ENCODE measurements at places on chromosomes 16 and 17. TPM values are rescaled to one million over a fixed set of nuclear protein-coding genes. Genes with fewer than 3 reads are reported as not detected.

TM4SF5 gene
- polyA plus RNA-seq, result 152 TPM

KRTAP16-1 gene
- not detected for polyA plus RNA-seq

MARVELD3 gene
- polyA plus RNA-seq, result 5.0 TPM

ZPBP2 gene
- polyA plus RNA-seq, result not detected

KRT27 gene
- not detected for polyA plus RNA-seq

MEIOC gene
- polyA plus RNA-seq, result not detected

YPEL2 gene
- 18.2 TPM for polyA plus RNA-seq

CACNA1G gene
- 0.01 TPM for polyA plus RNA-seq

C16orf46 gene
- 0.39 TPM for polyA plus RNA-seq

LIMD2 gene
- 20.8 TPM for polyA plus RNA-seq

SLFN13 gene
- not detected for polyA plus RNA-seq

MT1G gene
- polyA plus RNA-seq, result 1.1 TPM

DNAJC7 gene
- polyA plus RNA-seq, result 54.7 TPM

SPNS3 gene
- not detected for polyA plus RNA-seq

CMTM4 gene
- polyA plus RNA-seq, result 36.3 TPM

HSD11B2 gene
- 8.9 TPM for polyA plus RNA-seq

HASPIN gene
- polyA plus RNA-seq, result 2.7 TPM

ZACN gene
- polyA plus RNA-seq, result 0.11 TPM

PTGES3L gene
- polyA plus RNA-seq, result 1.9 TPM

NPIPA7 gene
- polyA plus RNA-seq, result 65.3 TPM

CDK10 gene
- 3.9 TPM for polyA plus RNA-seq

ABCA3 gene
- 2.3 TPM for polyA plus RNA-seq

SLC16A5 gene
- 10.9 TPM for polyA plus RNA-seq

ZDHHC1 gene
- 0.47 TPM for polyA plus RNA-seq

SPN gene
- polyA plus RNA-seq, result 1.6 TPM

TRAPPC2L gene
- polyA plus RNA-seq, result 94.9 TPM

CLEC18B gene
- 0.54 TPM for polyA plus RNA-seq

CD300A gene
- not detected for polyA plus RNA-seq

TSPAN10 gene
- polyA plus RNA-seq, result 0.54 TPM

MSL1 gene
- polyA plus RNA-seq, result 54.6 TPM

MT1A gene
- 4.8 TPM for polyA plus RNA-seq

OR1A1 gene
- not detected for polyA plus RNA-seq

CDH11 gene
- polyA plus RNA-seq, result not detected

NPTX1 gene
- polyA plus RNA-seq, result 0.01 TPM

SALL1 gene
- polyA plus RNA-seq, result 6.6 TPM

CALCOCO2 gene
- 111 TPM for polyA plus RNA-seq

PLCG2 gene
- 0.63 TPM for polyA plus RNA-seq

SGSM2 gene
- polyA plus RNA-seq, result 65.4 TPM

NPIPA3 gene
- 0.91 TPM for polyA plus RNA-seq

PPP4C gene
- 220 TPM for polyA plus RNA-seq

SLC13A2 gene
- not detected for polyA plus RNA-seq

EXOSC6 gene
- polyA plus RNA-seq, result 11.9 TPM

MLKL gene
- 5.5 TPM for polyA plus RNA-seq

HOXB1 gene
- polyA plus RNA-seq, result not detected

ITGAD gene
- not detected for polyA plus RNA-seq

SDK2 gene
- not detected for polyA plus RNA-seq

ATP2C2 gene
- polyA plus RNA-seq, result 0.07 TPM

All from HepG2 (cell line).